ENCODE measurements at places on chromosomes 11 and 22.

DNA sequence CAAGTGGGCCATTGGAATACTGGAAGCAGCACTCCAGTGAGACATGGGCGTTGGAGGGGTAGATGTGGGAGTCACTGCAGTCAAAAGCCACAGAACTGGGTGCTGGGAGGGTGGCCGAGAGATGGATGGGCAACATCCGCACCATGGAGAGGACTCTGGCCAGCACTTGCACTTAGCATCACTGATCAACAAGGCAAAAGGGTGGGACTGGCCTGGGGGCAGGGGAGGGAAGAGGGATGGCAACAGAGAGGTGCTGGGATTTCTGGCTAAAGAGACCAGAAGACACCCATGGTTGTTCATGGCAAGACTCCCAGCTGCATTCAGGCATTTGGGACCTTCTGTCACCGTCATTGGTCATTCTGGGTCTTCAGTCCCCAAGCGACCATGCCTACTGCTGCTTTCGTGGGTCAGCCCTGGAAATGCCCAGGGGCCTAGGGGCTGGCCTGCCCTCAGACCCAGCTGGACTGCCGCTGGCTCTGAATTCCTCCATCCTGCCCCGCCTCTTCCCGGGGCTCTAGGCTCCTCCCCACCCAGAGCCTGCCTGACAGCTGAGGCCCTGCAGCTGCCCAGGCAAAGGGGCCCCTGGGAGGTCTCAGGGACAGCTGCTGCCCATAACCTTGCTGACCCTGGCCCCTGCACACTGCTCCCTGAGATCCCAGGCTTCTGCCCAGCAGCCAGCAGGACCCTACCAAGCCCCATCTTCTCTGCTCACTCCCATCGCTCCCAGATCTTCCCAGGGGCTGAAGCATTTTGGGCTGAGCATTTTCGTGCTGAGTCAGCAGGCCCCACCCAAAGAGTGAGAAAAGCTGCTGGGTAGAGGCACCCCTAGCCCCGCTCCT is 13.0 kb upstream of the CDC42EP2 start:
- DNase-seq = no peak

DNA sequence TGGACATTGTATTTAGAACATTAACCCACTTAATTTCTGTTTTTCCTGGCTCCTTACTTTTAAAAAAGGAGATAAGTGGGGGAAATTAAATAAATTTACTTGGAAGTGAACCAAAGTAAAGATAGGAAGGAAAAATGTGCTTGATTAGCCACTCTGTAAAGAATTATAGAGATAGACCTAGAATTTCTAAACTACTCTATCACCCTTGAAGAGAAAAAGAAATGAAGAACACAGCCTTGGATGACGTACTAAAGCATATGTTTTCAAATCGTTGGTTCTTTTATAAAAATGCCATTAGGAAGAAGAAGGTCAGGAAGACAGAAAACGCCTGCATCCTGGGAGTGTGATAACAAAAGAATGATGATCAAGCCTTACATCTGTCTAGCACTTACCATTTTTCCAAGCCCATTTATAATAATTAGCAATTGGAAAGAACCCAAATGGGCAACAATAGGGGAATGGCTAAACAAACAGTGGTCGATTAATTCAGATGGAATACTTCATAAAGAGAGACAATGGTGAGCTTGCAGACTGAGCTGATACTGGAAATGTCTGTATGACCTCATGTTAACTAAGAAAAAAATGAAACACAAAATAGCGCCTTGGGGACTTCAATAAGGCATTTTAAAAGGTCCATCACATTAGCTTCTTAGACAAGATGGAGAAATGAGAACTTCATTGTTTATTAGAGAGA is 81.0 kb upstream of the LRRC55 start:
- DNase-seq = no peak

DNA sequence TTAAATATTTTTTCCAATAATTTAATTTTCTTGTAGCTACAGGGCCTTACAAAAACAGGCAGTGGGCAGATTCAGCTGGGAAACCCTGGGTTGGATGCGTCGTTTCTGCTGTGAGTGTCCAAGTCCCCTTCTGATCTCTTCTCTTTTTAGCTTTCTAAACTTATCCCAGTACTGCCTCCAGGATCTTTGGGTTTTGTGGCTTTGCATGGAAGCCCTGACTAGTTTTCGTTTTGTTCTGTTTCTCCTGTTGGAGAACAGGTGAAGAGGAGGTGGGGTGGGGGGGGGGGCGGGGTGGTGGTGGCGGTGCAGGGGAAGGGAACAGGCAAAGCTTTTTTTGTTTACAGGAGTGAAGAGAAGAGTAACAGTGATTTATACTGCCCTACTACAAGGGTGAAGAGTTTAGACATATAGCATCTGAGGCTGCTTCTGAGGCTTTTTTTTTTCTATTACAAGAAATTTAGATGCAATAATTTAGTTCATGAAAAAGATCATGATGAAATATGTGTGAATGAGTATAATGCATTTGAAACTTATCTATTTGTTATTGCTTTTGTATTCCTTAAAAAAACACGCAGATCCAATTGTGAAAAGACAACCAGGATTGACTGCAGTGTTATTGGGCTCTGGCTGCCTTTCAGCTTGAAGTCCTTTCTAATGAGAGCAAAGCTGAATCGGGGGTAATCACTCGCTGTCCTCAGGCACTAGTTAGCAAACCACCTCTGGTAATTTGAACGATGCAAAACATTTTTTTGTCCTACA is 142.9 kb downstream of the NCAM1 start:
- no peak for DNase-seq

GRCh38 chr11:9057007-9057406 is 34.4 kb downstream of the SCUBE2 start:
- no peak for DNase-seq

DNA sequence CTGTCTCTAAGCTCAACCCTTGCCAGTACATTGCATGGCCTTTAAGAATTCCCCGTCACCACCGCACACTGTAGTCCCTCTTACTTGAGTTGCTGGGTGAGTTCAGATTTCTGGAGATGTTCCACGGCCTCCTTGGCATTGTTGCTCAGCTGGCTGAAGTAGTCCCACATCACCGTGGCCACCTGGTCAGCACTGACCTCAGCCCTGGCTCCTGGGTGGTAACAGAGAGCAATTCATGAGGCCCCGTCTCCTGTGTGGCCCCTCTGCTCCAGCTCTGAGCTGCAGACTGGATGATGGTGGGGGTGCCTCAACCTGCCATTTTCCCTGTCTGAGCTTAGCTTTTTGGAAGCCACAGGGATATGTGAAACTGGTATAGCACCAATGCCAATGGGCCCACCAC is 529 bp downstream of the APOA4 start:
- no peak for DNase-seq

DNA sequence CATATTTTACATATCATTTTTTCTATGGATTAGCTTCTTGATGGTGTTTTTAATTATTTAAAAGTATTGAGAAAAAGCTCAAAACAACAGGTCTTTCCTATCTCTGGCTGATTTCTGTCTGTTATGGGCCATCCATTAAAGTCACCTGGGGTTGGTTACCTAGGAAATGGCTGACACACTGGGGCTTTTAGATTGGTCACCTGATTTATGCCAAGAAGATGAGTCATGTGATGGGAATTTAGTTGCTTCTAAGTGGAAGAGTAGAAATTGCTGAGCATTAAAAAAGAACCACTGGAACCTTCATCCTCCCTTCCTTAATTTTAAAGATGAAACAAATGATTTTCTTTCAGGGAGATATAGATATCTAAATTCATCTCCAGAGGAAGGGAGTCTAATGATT is 48.8 kb upstream of the LARGE1 start:
- DNase-seq = no peak

DNA sequence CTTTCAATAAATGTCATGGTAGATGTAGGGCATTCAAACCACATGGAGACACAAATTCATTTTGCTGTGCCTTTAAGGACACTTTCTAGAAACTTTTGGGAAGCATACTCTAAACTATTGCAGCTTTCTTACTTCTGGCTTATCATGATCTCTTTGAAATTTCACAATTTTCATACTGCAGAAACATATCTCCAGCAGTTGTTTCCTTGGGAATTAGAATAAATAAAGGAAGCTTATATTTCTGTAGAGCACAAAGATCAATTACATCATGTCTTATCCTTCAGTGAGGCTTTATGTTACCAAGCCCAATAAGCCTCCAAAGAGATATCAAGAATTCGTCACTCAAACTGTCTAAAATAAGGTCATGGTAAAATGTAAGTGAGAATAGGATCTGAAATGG is 74.5 kb upstream of the RAB38 start:
- DNase-seq = no peak

- DNase-seq = no peak
These were observed 106.4 kb downstream of the TRAF6 start for GRCh38 chr11:36403661-36404060.

GRCh38 chr22:35411102-35411501 is 11.2 kb downstream of the MCM5 start:
- DNase-seq = no peak

GRCh38 chr11:72326151-72326848 is 82.3 kb upstream of the PHOX2A start:
- no peak for DNase-seq

DNA sequence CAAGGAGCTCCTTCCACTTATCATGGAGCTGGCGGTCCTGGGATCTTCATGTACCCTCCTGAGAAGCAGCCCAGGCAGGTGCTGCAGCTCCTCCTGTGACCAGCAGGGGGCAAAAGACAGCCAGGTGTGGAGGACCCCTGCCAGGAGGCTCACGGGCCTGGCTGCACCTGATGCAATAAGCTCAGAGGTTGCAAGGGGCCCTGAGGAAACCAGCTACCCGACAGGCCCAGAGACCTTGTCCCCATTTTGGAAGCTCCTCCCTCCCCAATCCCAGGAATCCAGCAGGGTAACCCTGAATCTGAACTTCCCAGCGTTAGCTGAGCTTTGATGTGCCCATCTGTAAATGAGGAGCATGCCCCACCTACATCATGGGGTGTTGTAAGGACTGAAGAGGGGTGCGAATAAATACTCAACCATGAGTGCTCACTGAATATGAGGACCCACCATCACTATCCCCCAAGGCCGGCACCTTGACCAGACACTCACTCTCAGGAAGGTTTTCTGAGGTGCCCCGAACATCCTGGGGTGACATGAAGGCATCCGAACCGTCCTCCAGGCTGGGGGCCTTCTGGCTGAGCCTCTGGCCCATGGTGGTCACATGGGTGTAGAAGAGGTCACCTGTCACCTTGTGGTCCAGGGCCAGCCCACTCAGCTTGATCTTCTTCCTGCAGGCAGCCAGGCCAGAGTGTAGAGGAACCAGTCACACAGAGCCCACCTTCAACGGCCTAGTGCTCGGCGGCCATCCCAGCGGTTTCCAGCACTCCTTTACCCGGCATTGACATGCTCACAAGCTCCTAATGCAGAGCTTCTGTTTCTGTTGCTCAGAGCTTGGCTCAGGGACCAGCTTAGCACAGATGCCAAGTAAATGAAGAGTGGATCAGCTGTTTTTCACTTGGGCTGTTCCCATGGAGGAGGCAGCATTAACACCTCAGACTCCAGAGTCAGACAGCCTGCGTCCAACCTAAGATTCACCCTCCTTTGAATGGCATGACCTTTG is 21.7 kb downstream of the SLC43A1 start:
- peak; percentile 46 for DNase-seq

- DNase-seq = no peak
These were observed 104.1 kb upstream of the E2F8 start for GRCh38 chr11:19344661-19345518.

GRCh38 chr11:26442131-26442530 is 110.2 kb downstream of the ANO3 start:
- DNase-seq = no peak

DNA sequence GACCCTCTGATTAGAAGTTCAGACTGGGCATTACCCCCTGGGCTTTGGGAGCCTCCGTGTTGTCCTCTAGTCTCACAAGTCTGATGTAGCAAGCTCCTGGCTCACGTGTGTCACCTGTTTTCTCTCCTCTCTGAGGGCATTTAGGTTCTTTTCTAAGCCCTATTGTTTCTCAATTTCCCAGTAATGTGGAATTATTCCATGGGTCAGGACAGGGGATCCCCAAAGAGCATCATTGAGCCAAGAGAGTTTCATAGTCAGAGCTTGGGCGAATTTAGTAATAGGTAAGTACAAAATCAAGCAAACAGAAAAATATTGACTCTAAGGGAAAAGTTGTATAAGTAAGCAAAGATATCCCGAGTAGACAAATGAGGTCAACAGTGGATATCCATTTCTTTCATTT is 57.3 kb downstream of the PPP6R2 start:
- no peak for DNase-seq

- DNase-seq = no peak
These were observed 871 bp downstream of the BDNF start for GRCh38 chr11:27699242-27699925.

DNA sequence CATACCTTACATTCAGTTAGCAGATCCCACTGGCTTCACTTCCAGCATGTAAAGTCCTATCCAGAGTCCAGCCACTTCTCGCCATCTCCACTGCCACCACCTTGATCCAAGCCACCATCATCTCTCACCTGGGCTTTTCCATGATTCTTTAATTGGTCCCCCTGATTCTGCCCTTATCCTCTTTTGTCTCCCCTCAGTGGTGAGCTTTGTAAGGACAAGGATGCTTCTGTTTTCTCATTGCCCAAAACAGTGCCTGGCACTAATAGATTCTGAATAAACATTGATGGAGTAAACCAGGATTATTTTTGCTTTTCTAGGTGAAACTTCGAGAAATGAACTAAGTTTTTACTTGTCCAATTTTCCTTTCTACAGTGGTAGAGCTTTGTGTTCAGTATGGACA is 4.4 kb downstream of the POLA2 start:
- DNase-seq = no peak
